A549 treated with CORT108297 at 1 μM for 4 hours (cell line): ENCODE measurements at places on chromosomes 4 and X. TPM values are rescaled to one million over a fixed set of nuclear protein-coding genes. Genes with fewer than 3 reads are reported as not detected.

SLC34A2 gene
- total RNA-seq, result 0.03 TPM in 1 of 5 replicates, not detected in the others

DCAF8L2 gene
- not detected in 5 replicates for total RNA-seq

ARAP2 gene
- 0.35 to 0.93 TPM (median 0.42 TPM) in 5 replicates for total RNA-seq

ANXA3 gene
- total RNA-seq, result 53.7 to 73.0 TPM (median 55.3 TPM) in 5 replicates

CTAG1A gene
- not detected in 5 replicates for total RNA-seq

POLN gene
- 0.51 to 1.2 TPM (median 0.69 TPM) in 5 replicates for total RNA-seq

ARL9 gene
- 0.07 TPM in 1 of 5 replicates, not detected in the others for total RNA-seq

DGKK gene
- not detected in 5 replicates for total RNA-seq

PSAPL1 gene
- 0.06 to 0.18 TPM (median 0.12 TPM) in 5 replicates for total RNA-seq

PCDH11X gene
- 0.02 TPM in 1 of 5 replicates, not detected in the others for total RNA-seq
